Fibroblast of upper back skin (primary cell): ENCODE measurements at places on chromosomes 5 and 9.

DNA sequence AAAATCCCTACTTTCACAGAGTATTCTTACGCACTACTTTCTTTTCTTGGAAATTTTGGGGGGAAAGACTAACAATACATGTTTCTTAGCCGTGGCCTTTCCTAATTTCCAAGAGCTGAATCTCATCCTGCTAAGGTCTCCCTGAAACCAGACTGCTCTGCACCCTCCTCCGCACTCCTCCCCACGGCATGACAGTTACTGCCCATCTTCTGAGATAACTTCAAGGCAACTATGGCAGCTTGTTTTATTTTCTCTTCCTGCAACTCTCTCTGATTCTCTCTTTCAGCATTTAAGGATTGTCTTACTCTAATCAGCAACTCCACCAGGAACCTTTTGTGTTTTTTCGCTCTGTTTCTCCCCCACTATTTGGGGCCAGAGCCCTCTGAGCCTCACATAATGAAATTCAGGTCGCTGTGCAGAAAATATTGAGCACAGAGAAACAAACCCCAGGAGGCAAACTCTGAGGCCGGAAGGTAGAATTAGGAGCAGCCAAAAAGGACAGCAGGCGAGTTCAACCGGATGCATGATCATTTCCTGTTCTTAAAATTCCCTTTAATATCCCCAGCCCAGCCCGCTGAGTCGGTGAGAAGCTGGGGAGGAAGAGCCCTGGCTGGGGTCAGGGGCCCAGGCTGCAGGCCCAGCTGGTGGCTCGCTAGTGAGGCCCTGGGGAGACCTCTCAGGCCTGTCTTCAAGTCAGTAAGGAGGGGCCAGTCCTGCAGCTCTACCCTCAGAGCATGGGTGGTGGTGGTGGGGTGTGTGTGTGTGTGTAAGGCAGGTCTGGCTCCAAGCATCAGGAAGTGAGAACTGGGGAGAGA, 213.6 kb upstream of the S1PR3 start:
- peak; percentile 46 for DNase-seq

DNA sequence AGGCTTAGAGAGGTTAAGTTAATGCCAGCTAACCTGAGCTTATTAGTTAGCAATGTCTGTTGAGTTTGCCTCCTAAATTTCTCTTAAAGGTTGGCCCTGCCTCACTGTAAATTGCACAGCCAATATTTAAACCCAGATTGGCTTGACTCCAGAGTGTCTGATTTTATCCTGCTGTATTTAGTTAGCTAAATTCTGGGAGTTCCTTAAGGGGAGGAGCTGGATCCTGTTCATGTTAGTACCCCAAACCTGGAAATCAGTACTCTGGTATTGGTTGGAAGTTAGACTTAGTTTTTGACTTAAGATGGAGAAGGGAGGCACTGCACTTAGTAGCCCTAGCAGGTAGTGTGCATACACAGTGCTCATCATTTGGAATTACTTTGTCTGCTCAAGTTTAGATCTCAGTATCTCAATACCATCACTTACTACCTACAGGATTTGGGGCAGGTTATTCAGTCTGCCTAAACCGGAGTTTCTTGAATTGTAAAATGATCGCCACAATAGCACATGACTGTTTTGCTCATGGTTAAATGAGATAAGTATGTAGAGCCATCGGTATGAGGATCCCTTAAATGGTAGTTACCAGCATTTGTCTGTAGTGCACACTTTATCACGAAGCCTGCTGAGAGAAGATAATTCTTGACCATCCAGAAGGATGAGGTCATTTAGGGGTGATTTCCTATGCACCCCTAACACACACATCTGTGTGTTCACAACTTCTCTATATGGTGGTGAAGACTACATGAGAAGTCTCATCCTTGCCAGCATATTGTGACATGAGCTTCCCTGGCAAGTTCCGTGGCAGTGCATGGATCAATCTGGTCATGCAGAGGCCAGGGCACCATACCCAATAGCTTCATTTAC, 264.8 kb upstream of the TRIM32 start:
- DNase-seq = no peak

GRCh38 chr9:34125681-34126206, 754 bp downstream of the DCAF12 start:
- DNase-seq = peak; percentile 2

DNA sequence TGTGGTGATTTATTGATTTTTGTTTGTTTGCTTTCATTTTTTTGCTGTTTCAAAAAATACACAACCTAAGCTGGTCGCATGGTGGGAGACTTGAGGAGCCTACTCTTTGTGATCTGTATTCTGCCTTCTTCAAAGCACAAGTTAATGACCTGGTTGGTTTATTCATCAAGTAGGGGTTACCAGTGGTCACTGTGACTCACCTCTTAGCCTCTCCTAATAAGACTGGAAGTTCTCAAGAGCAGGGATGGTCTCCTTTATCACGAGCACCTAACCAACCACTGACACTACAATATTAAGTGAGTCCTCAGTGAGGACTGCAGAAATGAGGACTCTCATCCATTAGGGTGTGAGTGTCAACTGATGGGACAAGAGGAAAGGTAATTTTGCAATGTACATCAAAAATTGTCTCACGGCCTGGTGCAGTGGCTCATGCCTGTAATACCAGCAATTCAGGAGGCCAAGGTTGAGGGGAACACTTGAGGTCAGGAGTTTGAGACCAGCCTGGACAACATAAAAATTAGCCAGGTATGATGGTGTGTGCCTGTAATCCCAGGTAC, 13.6 kb upstream of the MTMR12 start:
- DNase-seq = no peak

- no peak for DNase-seq
These were observed 91.8 kb upstream of the ADRA1B start for GRCh38 chr5:159824188-159825161.

DNA sequence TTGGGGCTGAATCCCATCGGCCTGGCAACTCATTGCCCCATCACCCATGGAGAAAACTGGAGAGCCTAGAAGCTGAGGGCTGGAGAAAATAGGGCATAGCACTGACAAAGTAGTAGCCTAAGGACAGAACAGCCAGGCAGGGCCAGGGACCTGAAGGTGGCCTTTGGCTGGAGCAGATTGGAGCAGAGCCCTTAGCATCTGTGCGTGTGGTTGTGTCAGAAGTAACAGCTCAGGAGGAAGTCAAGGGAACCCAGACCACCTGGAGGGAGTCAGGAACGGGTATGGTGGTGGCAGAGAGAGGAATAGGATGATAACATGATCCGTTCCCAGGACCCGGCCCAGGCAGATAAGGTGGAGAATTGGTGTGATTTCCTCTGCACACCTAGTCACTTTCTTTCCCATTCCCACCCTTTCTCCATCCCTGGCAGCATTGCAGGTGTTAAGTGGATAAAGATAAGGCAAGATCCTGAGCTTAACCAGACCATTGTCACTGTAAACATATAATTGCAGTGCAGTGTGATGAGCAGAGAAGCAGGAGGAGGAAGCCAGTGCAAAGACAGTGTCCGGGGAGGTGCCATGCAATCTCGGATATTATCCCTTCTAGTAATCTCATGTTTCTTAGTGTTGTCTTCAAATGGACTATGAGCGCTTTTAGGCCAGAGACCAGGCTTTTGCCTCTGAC, 67.0 kb downstream of the NDFIP1 start:
- DNase-seq = no peak

DNA sequence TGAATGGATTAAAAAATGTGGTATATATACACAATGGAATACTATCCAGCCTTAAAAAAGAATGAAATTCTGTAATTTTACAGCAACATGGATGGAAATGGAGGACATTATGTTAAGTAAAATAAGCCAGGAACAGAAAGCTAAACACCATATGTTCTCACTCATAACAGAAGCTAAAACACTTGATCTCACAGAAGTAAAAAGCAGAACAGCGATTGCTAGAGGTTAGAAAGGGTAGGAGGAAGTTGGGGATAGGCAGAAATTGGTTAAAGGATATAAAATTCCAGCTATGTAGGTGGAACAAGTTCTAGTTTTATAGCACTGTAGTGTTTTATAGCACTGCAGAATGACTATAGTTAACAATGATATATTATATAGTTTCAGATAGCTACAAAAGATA, 15.8 kb downstream of the MARCHF3 start:
- no peak for DNase-seq

- peak; percentile 63 for DNase-seq
These were observed 55.7 kb upstream of the SPDL1 start for GRCh38 chr5:169527863-169528262.

- peak; percentile 9 for DNase-seq
These were observed 59.5 kb downstream of the ERMP1 start for GRCh38 chr9:5773324-5773999.

- peak; percentile 60 for DNase-seq
These were observed 38.0 kb downstream of the RIGI start for GRCh38 chr9:32487981-32488380.

DNA sequence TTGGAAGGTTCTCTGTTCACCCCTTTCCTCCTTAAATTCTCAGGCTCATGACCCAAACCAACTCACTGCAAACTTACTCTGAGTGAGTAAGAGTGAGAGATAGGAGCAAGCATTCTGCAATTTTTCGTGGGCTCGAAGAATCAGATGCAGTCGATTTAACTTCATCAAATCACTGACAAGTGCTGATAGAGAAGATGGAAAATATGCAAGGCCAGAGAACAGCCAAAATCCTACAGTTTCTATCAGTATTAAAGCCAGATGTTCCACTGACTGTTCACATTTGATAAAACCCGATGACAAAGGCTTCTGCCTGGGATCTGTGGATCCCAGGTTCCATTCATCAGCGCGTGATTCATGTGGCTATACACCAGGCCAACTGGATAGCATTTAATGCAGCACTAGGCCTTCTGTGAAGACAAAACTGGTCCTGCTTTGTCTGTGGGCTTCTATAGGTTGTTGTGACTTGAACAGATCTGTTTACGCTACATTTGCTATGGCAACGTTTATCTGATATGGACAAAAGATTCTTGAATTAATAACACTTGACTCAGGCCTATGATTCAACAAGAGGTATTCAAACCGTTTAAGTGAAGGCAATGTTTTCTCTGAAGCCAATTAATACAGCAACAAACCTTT, 251.2 kb downstream of the NFIB start:
- peak; percentile 93 for DNase-seq

DNA sequence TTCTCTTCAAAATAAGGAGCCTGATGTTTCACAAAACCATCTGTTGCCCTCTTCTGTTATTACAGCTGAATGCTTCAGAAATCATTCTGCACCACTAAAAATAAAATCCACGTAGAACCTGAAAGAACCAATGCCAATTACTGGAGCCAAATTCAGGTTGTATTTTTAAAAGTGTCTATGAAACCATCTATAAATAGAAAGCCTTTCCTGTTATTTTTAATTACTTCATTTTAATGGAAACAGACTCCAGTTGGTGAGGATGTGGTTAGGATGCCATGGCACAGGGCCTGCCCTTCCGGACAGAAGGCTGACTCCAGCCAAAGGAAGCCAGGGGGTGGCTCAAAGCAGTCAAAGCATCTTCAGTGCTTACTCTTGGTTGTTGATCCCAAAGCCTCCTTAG, 119.8 kb downstream of the TENT4A start:
- DNase-seq = no peak

DNA sequence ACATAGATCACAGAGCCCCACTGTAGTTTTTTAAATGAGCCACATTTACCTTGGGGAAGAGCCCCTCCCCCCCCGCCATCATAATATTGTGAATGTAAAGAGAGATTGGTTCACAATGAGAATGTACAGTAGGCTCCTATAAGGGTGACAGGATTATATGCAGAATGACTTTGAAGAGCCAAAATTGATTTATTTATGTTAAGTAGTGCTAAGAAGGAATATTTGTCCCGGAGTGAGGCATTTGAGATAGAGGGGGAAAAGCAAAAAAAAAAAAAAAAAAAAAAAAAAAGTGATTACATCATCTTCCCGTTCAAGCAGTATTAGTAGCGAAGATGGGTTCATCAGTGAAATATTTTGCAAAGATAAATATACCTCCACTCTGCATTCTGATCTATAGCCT, 73.9 kb downstream of the PIK3R1 start:
- DNase-seq = no peak

DNA sequence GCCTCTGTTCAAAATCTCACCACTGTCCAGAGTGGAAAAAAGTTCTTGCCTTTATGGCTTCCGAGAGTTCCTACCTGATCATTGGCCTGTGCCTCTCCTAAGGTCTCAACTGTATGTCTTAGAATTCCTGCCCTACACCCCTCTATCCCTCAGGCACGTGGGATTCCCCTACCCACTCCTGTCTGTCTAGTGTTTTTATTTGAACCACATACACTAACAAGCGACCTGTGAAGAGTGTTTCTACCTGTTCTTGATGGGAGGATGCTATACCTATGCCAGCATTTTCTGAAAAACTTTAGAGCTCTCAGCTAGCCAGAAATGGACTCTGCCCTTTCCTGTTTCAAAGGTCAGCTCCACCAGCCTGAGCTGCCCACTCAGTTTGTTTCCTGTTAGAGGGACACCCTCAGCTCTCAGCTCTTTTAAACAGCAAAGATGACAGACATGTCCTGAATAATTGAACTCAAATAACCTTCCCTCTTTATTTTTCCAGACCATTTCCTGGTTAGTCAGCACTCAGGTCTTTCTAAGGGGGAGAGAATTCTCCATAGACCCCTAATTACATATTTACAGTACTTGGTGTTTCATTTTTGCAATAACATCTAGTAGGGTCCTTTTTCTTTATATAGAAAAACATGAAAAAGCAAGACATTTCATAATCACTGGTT, 214.8 kb downstream of the AOPEP start:
- no peak for DNase-seq

DNA sequence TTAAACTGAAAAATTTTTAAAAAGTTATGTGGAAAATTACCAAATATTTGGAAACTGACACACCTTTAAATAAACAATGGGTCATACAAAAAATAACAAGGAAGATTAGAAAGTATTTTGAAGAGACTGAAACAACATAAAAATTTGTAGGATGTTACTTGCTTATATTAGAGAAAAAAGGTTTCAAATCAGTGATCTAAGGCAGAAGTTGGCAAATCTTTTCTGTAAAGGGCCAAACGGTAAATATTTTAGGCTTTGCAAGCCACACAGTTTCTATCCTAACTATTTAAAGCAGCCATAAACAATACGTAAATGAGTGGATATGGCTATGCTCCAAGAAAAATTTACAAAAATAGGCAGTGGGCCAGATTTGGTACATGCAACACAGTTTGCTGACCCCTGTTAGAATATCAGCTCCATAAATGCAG, 81.3 kb downstream of the OXCT1 start:
- peak; percentile 75 for DNase-seq

- DNase-seq = no peak
These were observed 86.0 kb downstream of the ZFAND5 start for GRCh38 chr9:72278959-72279358.
